ENCODE measurements at places on chromosomes 3 and 15.

GRCh38 chr15:74988007-74988800 is 7.2 kb upstream of the SCAMP5 start:
- peak; percentile 31 for DNase-seq

DNA sequence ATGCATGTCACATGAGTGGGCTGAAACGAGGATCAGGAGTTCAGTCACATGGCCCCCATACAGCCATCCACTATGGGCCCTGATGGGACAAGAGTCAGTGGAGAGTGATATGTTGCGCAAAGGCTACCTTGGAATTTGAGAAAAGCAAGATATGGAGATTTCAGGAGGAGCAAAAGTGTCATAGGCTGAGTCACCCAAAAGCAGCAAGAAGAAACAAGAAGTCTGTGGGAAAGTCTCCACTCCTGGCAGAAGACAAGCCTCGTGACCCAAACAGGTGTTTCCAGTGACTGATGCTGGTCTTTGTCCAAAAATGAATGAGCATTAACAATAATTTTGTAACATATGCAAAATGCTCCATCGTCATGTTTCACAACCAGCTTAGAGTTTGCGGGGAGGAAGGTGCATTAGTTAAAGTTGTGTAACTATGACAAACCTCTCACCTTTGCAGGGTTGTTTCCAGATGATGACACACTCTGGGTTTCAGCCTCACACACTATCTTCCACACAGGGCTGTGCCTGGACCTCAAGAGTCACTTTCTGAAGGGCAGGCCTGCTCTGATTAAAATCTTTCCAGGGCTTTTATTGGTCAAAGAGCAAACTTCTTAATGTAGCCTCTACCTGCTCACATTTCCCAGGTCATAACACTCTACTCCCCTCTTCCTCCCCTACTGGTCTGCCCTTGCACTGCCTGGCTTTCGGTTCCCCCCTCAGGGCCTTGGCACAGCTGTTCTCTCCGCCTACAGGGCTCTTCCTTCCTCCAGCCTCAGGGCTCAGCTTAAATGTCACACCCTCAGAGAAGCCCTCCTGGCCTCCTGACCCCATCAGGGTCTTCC is 3.9 kb upstream of the DNASE1L3 start:
- DNase-seq: peak; percentile 10

GRCh38 chr15:84721371-84721770 is 5.4 kb upstream of the SEC11A start:
- DNase-seq: peak; percentile 34

GRCh38 chr3:27193056-27193455 is 176.1 kb downstream of the NEK10 start:
- no peak for DNase-seq

DNA sequence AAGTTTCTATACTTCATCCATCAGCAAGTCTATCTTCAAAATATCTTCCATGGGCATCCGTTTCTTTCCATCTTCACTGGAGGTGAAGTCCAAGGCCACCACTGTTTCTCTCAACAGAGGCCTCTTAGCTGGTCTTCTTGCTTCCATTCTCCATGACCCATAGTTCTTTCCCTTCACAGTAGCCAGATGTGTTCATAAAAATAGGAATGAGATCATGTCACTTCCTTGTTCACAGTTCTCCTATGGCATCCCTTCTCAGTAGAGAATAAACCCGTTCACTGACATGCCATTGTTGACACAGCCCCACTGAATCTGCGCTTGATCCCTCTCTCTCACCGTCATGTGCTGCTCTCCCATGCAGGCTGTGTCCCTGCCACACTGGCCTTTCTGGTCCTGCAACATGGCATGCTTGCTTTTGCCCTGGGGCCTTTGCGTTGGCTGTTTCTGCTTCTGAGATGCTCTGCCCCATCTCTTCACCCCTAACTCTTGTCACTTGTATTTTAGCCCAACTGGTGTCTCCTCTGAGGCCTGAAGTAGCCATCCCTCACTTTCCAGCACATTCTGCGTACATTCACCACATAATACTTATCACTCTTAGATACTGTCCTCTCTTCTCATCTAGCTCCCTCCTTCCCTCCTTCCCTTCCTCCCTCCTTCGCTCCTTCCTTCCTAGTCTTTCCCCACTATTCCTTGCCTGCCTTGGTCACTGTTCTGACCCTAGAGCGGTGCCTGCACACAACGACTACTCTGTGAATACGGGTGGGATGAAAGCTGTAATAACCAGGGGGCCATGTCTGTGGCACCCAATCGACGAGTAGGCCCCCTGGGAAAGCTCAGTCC is 42.0 kb downstream of the STARD5 start:
- no peak for DNase-seq

DNA sequence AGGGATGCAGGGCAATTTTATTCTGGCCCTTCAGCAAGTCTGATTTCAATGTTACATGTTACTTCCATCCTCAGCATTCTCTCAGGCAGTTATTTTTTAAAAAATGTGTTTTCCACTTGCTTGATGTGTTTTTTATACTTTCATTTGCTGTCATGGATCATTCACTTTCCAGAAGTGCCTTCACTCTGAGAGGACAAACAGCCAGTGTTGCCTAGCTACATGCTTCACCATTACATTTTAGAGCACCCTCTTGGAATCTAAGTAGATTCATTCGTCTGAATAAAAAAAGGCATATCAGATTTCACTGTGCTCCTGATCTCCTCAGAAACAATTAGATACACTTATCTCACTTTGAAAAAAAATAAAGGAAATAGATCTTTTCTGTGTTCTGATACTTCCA is 93.6 kb upstream of the POU1F1 start:
- DNase-seq: no peak

DNA sequence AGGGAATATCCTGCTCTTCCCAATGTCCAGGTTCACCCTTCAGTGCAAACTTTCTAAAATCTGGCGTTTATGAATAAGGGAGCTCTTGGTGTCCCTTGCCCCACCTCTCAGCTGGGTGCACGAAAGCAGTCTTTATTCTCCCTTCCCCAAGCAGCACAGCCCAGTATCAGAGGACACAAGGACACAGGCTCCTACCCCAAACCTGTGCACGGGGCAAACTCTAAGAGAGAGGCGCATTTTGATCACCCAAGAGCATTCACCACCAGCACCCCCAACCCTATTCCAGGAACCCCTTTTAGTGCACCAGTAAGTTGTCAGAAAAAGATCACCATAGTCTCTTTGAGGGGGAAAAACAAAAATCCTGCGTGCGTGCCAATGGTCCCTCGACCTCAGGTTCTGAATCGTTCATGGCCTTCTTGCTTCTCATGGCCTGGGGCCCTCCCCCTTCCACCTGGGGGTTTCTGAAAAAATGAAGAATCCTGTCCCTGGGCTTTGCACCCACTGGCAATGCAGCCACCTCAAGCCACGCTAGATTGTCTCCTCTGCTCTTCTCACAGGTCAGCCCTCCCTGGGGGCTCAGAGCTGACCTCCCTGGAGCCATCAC is 78.9 kb downstream of the FAM174B start:
- DNase-seq: no peak

GRCh38 chr3:46946856-46947545 is 29.5 kb downstream of the CCDC12 start:
- peak; percentile 77 for DNase-seq

DNA sequence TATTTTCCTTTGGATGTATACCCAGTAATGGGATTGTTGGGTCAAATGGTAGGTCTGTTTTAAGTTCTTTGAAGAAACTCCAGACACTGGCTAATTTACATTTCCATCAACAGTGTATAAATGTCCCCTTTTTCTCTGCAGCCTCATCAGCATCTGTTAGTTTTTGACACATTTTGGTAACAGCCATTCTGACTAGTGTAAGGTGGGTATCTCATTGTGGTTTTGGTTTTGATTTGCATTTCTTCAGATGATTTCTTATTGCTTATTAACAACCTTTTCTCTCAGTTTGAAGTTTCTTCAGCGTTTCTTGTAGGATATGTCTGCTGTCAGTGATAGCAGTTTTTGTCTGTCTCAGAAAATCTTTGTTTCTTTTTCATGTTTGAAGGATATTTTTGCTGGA is 15.4 kb downstream of the GALK2 start:
- DNase-seq: no peak

DNA sequence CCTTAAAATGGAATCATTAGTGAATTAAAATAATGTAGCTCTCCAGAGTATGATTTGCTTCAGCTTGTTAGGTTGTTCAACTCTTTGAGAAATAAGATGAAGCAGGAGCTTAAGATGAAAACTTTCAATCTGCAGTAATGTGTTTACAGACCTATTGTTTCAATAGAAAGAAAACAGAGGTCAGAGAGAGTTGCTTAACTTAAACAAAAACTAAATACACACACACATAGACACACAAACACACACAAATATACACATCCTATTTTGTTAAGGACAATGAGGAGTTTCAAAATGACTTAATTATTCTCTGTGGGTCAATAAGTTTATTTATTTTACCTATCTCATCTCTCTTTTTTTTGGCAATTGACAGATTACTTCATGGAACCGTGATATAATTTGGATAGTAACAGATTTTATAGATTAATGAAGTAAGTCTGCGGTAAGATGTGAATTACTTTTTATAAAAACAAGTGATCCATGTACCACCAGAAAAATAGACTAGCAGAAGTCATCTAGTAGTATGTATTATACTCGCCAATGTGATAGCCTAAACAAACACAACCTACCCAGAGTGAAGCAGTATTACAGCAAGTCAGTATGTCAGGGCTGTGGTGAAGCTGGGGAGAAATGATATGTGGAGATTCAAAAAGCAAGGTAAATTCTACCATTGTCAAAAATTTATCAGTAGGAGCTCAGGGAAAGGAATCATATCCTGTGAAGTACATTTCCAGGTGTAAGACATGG is 76.7 kb upstream of the DCBLD2 start:
- DNase-seq: no peak

DNA sequence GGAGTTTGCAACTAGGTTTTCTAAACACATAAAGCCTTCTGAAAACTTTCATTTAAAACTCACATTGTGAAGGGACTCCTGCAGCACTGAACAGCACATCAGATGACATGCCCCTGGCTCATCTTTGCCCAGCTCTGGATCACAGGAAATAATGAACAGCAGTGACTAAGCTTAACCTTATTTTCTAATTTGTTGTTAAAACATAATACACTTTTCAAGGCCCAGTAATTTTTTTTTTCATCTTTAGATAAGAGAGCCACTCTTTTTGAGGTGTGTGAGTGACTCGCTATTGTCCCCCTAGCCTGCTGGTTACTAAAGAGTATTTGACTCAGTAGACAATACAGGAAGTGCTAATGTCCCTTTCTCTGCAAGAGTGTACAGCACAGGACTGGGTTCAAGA is 204.0 kb downstream of the OSBPL10 start:
- no peak for DNase-seq

DNA sequence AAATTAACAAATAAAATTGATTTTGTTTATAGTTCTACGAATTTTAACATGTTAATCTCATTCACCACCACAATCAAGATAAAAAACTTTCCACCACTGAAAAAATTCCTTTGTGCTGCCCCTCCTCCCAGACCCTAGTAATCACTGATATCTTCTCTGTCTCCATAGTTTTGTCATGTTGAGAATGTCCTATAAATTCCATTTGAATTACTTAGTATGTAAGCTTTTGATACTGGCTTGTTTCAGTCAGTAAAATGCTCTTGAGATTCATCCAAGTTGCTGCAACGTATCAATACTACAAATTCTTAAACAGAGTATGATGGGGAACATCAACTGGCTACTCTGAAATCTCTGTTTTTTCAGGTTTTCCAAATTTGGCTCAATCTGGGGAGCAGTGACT is 129.6 kb downstream of the CTNNB1 start:
- no peak for DNase-seq

GRCh38 chr3:172527306-172527705 is 4.1 kb upstream of the TNFSF10 start:
- DNase-seq: no peak

- DNase-seq: no peak
Measured at GRCh38 chr3:30492322-30493192, 113.8 kb upstream of the TGFBR2 start.

DNA sequence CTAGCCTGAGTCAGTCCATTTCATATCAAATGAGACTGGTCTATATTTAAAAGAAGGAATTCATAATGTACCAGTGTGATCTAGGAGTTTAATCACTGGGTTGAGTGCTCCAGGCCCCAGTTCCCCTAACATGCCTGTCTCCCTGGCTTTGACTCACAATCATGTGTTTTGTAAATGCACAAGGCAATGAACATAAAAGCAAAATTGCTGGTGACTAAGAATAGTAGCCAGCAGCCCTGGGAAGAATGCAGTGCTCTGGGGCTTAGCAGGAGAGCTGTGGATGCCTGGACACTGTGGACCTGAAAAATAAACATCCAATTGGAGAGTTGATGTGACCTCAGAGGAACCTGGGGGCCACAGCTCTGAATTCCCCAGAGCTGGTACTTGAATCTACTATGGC is 50.3 kb downstream of the SYNPR start:
- no peak for DNase-seq

GRCh38 chr3:9704347-9705322 is 1.0 kb downstream of the CPNE9 start:
- peak; percentile 11 for DNase-seq

DNA sequence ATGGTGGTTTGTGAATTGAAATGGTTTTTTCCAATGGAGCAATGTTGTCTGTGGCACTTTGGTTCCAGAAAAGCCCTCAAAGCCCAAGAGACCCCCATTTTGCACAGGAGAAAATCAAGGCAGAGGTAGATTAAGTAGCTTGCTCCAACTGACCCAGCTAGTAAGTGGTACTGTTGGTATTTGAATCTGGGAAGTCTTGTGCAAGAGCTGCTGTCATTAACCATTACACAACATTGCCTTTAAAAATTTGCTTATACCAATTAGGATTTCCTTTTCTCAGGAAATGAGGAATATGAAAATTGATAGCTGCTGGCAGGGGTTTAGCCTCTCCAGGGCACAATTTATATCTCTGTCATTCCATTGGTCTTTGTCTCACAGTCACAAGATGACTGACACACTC is 102.4 kb upstream of the UBE3A start:
- DNase-seq: no peak

DNA sequence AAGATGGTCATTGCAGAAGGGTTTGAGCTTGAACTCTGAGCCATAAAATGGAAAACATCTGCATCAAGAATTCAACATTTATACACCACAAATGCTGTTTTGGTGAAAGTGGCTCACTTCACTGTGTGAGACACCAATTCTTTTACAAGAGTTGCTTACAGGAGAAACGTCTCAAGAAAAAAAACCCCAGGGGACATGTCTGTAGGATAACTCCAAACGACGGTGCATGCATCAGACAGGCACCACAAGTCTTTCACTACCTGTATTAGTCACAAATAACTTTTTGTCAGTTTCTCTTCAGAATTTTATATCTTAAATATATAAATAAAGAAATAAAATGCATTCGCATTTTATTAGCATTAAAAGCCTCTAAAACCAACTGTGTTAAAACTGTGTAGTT is 164.3 kb downstream of the EFHB start:
- DNase-seq: no peak

DNA sequence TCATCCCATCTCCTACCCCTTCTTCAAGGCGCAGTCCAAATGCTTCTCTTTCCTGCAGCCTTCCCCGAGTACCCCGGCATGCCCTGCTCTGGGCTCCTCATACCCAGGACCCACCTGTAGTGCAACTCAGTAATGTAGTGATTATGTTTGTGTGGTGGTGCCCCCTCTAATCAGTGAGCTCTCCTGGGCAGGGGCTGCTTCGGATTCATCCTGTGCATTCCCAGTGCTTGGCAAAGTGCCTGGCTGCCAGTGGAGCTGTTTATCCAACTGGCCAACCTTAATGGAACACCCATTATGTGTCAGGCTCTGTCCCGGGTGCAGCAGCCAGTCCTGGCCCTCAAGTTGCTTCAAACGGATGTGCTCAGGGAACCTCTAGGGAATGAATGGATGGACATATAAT is 174.4 kb upstream of the LINGO1 start:
- DNase-seq: no peak

- DNase-seq: no peak
Measured at GRCh38 chr3:167033866-167034265, 346.2 kb downstream of the ZBBX start.

All from CD4-positive, alpha-beta T cell treated with Interleukin-10 for 1 hour (primary cell).